COLO829 (cell line): ENCODE measurements at places on chromosomes 5 and 9.

GRCh38 chr5:90135779-90136378 lies 273.7 kb downstream of the CETN3 start:
- DNase-seq = no peak

DNA sequence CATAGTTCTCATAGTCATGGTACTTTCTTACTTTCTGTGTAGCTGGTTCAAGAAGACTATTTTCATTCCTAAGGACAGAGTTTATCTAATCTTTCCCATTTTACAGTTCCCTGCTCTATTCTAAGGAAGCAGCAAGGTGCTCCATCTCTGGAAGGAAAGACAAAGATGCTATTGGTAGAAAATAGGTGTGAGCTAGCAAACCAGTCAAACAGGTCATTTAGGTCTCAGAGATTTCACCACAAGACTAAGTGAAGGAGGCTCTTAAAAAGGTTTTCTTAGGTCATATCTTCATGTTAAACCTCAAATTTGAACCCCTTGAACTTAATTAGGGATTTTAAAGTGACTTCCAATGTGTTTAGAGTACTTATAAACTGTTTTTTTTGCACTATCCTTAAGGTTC lies 62.6 kb downstream of the ADAMTSL1 start:
- no peak for DNase-seq

- no peak for DNase-seq
These were observed 41.5 kb downstream of the SAR1B start for GRCh38 chr5:134590992-134591659.

DNA sequence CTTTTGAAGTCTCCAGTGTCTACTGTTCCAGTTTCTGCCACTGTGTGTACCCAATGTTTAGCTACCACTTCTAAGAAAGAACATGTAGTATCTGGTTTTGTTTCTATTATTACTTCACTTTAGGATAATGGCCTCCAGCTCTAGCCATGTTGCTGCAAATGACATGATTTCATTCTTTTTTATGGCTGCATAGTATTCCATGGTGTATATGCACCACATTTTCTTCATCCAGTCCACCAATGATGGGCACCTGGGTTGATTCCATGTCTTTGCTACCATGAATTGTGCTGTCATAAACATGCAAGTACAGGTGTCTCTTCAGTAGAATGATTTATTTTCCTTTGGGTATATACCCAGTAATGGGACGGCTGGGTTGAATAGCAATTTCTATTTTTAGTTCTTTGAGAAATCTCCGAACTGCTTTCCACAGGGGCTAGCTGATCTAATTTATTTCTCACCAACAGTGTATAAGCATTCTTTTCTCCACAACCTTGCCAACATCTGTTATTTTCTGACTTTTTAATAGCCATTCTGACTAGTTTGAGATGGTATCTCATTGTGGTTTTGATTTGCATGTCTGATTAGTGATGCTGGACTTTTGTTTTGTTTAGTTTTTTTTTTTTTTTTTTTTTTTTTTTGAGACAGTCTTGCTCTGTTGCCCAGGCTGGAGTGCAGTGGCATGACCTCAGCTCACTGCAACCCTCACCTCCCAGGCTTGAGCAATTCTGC lies 68.9 kb downstream of the WDR41 start:
- DNase-seq = no peak

DNA sequence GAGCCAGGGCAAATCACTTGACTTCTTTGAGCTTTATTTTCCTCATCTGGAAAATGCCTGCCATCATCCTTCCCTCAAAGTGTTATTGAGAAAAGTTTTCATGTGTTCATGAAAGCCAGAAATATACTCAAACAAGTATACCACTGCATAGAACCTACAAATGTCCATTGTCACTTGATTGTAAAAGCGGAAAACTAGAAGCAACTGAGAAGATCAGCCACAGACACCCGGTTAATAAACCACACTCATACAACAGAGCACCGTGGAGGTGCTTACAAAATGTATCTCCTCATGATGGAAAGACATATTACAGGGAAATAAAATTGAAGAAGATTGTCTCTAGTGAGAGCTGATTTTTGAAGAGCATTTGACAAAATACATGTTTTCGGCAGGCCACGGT lies 117.2 kb upstream of the MSX2 start:
- DNase-seq = no peak

GRCh38 chr5:14415024-14415697 lies 166.4 kb upstream of the OTULINL start:
- no peak for DNase-seq

- DNase-seq = no peak
These were observed 315.8 kb upstream of the POU5F2 start for GRCh38 chr5:94057217-94057616.

- DNase-seq = no peak
These were observed 69.9 kb upstream of the OR2K2 start for GRCh38 chr9:111399772-111400563.

DNA sequence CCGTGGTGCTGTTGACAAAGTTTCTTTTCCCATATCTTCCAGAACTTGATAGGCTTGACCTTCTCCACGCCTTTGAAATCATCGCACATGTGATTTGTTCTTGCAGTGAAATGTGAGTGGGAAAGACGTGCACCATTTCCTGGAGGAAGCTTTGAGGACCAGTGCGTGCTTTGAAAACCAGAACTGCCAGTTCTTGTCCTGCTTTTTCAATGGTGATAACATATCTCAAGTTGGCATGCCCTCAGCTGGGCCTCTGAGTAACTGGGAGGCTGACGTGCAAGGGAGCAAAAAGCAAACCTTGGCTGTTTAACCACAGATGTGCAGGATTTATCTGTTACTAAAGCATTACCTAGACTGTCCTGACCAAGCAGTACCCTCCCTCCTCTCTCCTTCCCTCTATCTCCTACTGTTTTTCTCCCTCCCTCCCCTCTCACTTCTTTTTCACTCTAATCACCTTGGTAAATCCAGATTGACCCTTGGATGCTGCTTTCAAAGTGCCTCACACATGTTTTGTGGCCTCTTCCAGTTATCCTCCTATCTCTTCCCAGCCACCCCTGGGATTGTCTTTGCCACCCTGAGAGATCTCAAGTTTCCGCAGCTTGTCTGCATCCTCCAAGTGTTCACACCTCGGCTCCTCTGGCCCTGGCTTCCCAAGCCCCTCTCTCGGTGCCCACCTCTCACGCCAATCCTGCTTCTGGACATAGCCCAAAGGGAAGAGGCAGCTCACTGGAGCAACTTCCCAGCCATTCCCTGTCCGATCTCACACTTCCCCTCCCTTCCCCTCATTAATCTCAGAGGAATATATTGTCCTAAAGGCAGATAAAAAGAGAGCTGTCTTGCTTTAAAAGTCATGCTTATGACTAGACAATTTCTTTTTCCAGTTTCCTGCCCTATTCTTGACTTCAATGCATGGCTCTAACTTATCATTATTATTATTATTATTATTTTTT lies 198.3 kb downstream of the ERCC6L2 start:
- no peak for DNase-seq
